RPMI7951 (cell line): ENCODE measurements at places on chromosomes 3 and 15. TPM values are rescaled to one million over a fixed set of nuclear protein-coding genes. Genes with fewer than 3 reads are reported as not detected.

DNA sequence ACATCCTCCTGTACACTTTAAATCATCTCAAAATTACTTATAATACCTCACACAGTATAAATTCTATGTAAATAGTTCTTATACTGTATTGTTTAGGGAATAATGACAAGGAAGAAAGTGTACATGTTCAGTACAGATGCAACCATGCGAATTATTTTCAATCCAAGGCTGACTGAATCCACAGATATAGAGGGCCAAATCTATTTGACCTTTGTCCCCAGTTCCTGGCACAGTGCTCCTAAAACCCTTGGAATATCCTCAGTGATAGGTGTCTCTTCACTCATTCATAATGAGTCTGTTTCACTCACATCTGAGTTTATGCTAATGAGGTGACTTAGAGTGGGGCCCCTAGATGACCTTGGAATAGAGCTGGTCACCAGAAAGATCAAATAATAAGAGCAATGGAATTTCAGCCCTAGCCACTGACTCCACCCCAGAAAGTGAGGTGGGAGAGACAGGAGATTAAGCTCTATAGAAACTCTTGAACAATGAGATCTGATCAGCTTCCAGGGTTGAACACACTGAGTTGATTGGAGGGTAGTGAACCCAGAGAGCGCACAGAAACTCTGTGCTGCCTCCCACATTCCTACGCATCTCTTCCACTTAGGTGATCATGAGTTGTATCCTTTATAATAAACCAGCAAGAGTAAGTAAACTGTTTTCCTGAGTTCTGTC, 65.3 kb downstream of the ADAM10 start:
- no peak for DNase-seq

GRCh38 chr15:99296386-99296785, 45.1 kb downstream of the LRRC28 start:
- DNase-seq = no peak

- DNase-seq = peak; percentile 94
Measured at GRCh38 chr3:150348500-150348899, 59.6 kb upstream of the TSC22D2 start.

DNA sequence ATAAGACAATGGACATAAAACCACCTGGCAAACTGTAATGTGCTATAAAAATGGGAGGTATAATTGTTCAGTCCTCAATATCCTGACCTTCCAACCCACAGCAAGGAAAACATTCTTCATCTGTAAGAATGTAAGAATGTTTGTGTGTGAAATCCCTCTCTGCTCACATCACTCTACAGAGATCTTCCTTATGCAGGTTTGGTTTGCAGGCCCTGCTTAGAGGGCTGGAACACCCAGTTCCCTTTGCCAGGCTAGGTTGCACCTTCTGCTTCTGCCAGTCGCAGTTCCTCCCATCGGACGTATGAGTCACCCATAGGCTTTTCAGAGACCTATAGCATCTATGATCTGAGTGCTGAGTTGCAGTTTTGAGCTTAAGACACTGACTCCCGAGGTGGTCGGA, 24.1 kb upstream of the MINAR1 start:
- no peak for DNase-seq

GRCh38 chr15:63331456-63331855, 50.2 kb downstream of the CA12 start:
- DNase-seq = peak; percentile 34

GRCh38 chr15:89457086-89457485, 39.3 kb downstream of the RHCG start:
- peak; percentile 47 for DNase-seq

- DNase-seq = no peak
Measured at GRCh38 chr15:66893294-66893693, 172.1 kb upstream of the SMAD3 start.

- DNase-seq = peak; percentile 59
Measured at GRCh38 chr15:56824175-56824574, 90.9 kb upstream of the ZNF280D start.

DNA sequence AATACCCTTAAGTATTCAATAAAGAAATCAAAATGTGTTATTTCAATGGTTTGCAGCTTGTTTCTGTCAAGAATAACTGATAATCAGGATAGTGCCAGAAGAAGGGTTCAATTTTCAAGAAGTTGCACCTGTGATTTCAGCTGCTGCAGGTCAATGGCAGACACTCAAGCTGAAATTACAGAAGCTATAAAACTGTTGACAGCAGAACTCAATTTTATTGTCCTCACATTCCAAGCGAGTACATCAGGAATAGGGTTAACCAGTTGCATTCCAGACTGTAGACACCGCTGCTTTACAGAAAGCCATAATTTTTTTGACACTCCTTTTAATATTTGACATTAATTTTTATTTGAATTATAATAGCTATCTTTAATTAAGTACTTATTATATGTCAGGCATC, 364.1 kb downstream of the CGGBP1 start:
- no peak for DNase-seq

GRCh38 chr3:101039285-101039684, 46.1 kb upstream of the ABI3BP start:
- DNase-seq = no peak

DNA sequence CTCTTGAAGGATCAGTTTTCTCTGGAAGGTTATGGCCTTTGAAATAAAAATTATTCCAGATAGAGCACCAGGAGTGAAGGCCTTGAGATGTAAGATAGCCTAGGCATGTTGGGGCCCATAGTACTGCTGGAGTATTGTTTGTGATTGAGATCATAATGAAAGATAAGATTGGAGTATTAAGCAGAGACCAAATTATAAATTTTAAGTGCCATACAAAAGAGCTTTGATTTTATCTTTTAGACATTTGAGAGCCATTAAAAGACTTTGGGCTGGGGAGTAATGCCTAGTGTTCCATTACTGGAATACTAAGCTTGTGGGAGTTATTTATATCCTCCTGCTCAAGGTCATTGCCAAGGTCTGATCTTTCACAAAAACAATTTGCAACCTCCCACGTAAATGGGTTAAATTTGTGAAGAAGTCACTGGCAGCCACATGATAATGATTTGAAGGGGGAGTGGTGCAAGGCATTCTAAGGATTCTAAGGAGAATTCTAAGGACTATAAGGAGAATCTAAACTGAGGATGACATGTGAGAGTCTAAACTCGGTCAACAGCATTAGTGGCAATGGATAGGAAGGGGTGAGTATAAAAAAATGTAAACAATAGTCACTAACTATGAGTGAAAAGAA, 12.8 kb downstream of the ELL3 start:
- no peak for DNase-seq

DNA sequence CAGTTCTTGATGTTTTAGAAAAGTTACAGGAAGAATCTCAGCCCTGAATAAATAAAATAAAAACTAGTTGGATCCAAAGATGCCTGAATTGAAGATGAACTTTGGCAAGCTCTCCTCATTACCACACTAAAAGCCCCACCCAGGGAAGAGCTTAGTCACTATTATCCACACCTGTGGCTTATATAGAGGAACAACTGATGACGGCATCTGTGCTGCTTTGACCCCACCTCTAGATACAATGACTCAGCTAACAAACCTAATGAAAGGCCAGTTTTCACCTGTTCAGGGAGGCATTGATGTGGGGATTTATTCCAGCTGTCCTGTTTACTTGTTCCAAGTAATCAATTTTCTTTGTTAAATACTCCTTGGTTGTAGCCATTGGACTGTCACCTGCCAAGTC, 604.7 kb upstream of the EPHA6 start:
- DNase-seq = no peak

- peak; percentile 9 for DNase-seq
Measured at GRCh38 chr3:57006949-57007419, 53.5 kb upstream of the SPATA12 start.

DNA sequence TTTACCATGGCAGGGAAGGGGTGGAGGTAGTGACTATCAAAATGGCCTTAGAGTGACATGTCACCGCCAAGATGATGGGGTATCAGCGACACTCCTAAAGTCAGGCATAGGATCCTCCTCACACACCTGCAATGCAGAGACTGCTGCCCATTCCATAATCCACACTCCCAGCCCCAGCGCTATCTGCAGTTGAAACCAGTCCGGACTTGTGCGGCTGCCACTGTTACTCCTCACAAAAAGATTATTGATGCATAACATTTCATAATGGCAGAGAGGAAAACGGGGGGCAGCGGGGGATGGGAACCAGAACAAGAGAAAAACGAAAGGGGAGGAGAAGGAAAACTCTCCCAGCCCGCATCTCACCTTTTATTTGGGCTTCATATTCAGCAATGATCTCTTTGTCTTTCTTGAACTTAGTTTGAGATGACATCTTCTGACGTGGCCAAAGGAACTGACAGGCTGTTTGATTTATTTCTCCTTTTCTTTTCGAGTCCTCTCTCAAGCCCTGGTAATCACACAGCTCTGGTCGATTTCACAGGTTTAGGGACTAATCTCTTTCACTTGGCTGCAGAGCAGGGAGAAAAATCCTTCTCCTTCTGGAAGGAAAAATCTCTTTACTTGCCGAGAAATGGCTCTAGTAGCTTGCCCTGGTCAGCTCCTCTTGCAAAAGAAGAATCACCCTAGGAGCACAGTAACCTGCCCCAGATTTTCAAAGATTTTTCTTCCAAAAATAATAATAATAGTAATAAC, 749 bp downstream of the SRGAP3 start:
- peak; percentile 17 for DNase-seq

- no peak for DNase-seq
Measured at GRCh38 chr3:99713440-99713839, 75.0 kb downstream of the COL8A1 start.

GRCh38 chr3:186365202-186365974, 3.4 kb upstream of the DGKG start:
- DNase-seq = peak; percentile 53

- DNase-seq = no peak
Measured at GRCh38 chr3:138450181-138450580, 15.8 kb downstream of the ESYT3 start.

- no peak for DNase-seq
Measured at GRCh38 chr3:160126761-160127160, 98.5 kb upstream of the C3orf80 start.

GRCh38 chr3:177977381-177978158, 558.7 kb upstream of the KCNMB2 start:
- peak; percentile 79 for DNase-seq

DNA sequence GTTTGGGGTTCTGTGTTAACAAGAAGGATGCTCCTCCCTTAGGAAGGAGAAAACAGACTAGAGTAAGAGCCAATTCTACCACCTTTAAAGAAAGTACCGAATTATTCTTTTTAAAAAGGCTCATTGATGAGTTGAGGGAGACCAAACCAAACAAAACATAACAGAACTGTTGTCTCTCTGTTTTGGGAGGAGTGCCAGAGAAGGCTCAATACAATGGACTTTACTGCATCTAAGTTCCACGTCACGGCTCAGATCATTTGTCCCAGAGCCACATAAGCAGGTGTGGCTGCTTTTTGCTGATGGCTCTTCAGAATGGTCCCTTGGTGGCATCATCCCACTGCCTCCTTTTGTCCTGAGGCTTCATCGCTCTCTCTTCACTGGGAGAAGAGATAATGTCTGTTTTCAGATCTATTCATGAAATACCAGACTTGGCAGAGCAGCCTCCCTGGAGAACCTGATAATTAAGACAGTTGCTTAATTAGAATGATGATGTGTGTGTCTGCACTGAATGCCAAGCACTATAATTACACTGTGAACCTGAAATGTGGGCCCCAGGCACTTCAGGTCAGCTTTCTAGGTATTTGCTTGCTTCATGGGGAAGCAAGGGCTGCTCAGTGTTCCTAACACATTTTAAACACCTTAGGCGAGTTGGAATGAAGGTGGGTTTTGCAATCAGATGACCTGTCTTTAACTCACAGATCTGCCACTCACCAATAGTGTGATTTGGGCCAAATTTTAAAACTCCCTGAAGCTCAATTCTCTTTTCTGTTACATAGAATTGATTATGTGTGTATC, 335.2 kb upstream of the MCTP2 start:
- DNase-seq = no peak

DNA sequence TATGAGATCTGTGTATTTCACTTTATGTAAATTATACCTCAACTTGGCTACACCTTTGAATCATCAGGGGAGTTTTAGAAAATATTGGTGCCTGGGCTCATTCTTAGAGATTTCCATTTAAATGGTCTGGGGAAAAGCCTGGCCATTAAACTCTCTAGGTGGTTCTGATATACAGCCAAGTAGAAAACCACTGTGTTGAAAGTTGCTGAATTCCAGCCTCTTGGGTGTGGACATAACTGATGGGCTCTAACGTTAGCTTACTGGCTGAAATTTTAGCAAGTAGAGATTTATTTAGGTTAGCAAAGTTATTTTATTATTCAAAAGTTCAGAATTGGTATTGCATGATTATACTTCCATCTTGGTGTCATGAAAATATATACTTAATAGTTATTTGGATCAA, 84.1 kb downstream of the ATG7 start:
- DNase-seq = no peak

GRCh38 chr3:196274585-196274984, 12.9 kb downstream of the PCYT1A start:
- DNase-seq = peak; percentile 51

DNA sequence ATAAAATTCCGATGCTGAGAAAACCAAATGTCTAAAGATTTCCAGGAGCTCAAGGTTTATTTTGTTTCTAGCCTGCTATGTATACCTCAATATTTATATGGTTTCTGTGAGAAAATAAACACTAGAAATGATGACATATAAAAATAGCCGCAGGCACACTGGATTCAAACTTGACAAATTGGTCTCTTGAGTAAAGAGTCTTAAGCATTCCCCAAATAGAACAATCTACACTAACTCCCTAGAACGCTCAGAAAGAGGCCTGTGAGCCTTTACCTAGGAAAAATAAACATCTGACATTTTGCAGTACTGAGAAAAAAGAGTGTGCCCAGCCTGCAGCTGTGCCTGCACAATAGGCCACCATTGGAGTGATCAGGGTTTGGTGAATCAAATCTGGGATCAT, 75.2 kb downstream of the NEK10 start:
- peak; percentile 24 for DNase-seq

The FAM227B gene
- total RNA-seq = 6.4 and 7.7 TPM in 2 replicates

The SLC9A9 gene
- total RNA-seq = 0.84 and 3.6 TPM in 2 replicates

The MYO5C gene
- 1.2 and 1.3 TPM in 2 replicates for total RNA-seq

The GHSR gene
- not detected in 2 replicates for total RNA-seq

The MYZAP gene
- 0.24 and 0.29 TPM in 2 replicates for total RNA-seq

The LRTM1 gene
- total RNA-seq = 1.6 and 2.2 TPM in 2 replicates

The CKMT1A gene
- total RNA-seq = 0.24 TPM in 1 of 2 replicates, not detected in the other

The TM6SF1 gene
- total RNA-seq = 0.10 TPM in 1 of 2 replicates, not detected in the other

The PRICKLE2 gene
- total RNA-seq = 9.8 and 15.0 TPM in 2 replicates

The CIB2 gene
- 6.2 and 7.8 TPM in 2 replicates for total RNA-seq

The SLC22A14 gene
- 0.12 and 0.20 TPM in 2 replicates for total RNA-seq

The CADPS gene
- total RNA-seq = 0.48 and 0.59 TPM in 2 replicates
